ENCODE measurements at places on chromosomes 2 and 18.

- DNase-seq, result no peak
Observed at GRCh38 chr2:106997204-106997603, 111.2 kb upstream of the ST6GAL2 start.

DNA sequence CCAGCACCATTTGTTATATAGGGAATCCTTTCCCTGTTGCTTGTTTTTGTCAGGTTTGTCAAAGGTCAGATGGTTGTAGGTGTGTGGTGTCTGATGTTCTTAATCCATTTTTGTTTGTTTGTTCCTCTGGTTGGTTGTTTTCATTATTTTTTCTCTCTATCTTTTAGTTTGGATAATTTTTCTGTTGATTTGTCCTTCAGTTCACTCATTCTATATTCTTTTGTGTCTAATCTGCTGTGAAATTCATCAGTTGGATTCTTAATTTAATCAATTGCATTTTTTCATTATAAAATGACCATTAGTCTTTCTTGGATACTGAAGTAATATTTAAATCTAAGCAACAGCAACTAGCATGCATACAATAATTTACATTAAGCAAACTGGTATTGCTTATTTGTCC lies 206.7 kb upstream of the TRIB2 start:
- DNase-seq, result no peak

DNA sequence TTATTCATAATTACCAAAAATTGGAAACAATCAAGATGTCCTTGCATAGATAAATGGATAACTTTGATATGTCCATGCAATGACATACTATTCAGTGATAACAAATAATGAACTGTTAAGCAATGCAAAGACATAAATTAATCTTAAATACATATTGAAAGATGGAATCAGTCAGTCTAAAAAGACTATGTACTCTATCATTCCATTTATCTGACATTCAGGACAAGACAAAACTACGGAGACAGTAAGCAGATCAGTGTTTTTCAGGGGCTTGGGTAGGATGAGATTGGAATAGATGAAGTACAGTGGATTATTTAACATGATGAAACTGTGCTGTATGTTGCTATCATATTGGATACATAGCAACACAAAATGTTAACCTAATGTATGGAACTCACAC lies 21.3 kb upstream of the ZNF804A start:
- no peak for DNase-seq

GRCh38 chr2:75896779-75897366 lies 186.2 kb upstream of the GCFC2 start:
- DNase-seq, result no peak

DNA sequence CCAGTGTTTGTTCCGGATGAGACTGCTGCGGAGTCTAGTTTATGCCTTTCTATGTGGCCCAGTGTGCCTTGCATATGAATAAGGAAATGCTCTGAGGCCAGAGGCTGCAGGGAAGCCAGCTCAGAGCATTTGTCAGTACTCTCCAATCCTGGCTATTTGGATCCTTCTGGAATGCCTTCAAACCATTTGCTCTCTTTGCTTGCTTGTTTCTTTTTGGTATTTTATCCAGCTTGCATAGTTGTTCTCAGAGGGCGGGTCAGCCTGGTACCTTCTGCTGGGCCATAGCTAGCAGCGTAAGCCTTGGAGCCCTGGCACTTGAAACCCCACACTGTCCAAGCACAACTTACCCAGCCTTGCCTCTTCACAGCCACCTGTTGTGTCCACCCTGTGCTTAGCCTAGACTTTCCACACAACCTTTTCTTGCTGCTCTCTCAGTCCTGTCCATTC lies 20.5 kb downstream of the CENPO start:
- DNase-seq, result no peak

- DNase-seq, result no peak
Observed at GRCh38 chr18:32025744-32026143, 7.1 kb downstream of the RNF125 start.

DNA sequence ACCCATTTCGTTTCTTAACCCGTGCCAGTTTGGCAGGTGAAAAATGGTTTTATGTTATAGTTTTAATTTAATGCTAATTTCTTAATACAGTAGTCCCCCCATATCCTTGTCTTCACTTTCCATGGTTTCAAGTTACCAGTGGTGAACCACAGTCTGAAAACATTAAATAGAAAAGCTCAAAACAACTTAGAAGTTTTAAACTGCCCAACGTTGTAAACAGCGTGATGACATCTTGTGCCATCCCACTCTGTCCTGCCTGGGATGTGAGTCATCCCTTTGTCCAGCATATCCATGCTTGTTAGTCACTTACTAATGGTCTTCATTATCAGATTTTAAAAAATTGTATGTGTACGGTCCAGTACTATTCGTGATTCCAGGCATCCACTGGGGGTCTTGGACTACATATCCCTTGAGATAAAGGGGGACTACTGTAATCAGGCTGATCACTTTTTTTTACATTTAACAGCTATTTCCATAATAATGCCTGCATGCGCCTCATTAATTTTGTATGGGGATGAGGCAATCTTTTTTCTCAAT lies 31.9 kb downstream of the SLC66A3 start:
- DNase-seq, result no peak

- DNase-seq, result no peak
Observed at GRCh38 chr2:118292991-118293390, 204.7 kb downstream of the INSIG2 start.

DNA sequence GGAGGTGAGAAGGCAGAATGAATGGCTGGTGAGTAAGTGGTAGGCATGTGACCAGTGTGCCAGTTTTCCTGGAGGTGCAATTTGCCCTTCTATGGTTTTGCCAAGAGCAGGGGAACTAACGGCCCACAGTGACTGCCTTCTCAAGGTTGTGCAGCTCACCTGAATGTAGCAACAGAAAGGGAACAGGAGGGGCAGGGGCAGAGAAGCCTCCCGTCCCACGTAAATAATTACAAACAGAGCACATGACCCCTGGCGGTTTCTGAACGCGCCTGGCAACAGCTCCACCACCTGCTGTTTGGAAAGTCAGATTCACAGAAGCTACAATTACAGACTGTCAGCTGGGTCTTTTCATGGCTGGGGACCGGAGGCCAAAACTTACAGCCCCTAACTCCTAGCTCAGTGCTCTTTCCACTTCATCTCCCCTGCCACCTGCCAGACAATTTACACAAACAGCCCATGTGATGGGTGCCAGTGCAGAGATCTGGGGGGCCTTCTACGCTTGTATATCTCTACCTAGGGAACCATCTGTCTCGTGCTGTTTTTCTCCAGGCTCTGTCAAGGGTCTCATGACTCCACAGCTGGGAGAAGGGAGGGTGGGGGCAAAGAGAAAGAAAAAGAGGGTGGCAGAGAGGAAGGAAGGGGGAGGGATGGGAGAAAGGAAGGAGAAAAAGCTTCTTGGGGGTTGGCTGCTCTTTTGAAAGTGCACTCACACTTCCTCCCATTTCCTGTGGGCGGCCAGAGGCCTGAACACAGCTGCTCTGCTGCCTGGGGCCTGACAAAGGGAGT lies 69.6 kb downstream of the POLR1A start:
- peak; percentile 90 for DNase-seq
